ENCODE measurements at places on chromosomes 16 and 17.

DNA sequence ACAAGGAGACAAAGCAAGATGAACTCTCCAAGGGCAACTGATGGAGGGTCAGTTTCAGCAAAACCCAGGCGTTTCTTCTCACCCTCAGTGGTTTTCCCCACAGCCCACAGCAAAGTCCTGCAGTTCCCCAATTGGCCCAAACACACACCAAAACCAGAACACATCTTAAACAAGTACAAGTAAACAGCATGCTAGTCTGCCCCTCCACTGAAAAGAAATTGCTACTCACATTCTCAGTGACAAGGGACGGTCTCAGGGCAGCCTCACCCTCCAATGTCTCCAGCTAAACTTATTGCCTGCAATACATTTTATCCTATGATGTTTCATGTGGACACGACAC, 300.6 kb upstream of the IRX3 start:
- DNase-seq: no peak

GRCh38 chr17:80708480-80708879, 163.8 kb downstream of the RPTOR start:
- no peak for DNase-seq

DNA sequence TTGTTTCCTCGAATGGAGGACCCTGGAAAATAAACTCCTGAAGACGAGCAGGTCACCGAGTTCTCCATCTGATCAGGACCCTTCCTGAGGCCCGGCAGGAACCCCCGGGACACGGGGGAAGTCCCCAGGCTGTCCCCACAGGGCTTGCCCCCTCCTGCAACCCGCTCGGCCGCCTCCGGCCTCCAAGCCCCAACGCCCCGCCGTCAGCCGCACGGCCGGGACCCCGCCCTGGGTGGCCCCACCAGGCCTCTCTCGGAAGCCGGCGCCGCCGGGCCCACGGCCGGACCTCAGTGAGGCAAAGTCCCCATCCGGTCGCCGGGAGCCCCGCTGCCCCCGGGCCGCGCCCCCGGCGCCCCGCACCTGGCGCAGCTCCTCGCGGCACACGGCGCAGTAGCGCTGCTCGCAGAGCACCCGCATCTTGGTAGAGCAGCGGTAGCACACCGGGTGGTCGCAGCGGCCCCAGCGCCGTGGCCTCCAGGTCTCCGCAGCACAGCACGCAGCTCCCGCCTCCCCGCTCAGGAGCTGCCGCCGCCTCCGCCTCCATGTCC, 383 bp downstream of the ZNF598 start:
- DNase-seq: no peak

DNA sequence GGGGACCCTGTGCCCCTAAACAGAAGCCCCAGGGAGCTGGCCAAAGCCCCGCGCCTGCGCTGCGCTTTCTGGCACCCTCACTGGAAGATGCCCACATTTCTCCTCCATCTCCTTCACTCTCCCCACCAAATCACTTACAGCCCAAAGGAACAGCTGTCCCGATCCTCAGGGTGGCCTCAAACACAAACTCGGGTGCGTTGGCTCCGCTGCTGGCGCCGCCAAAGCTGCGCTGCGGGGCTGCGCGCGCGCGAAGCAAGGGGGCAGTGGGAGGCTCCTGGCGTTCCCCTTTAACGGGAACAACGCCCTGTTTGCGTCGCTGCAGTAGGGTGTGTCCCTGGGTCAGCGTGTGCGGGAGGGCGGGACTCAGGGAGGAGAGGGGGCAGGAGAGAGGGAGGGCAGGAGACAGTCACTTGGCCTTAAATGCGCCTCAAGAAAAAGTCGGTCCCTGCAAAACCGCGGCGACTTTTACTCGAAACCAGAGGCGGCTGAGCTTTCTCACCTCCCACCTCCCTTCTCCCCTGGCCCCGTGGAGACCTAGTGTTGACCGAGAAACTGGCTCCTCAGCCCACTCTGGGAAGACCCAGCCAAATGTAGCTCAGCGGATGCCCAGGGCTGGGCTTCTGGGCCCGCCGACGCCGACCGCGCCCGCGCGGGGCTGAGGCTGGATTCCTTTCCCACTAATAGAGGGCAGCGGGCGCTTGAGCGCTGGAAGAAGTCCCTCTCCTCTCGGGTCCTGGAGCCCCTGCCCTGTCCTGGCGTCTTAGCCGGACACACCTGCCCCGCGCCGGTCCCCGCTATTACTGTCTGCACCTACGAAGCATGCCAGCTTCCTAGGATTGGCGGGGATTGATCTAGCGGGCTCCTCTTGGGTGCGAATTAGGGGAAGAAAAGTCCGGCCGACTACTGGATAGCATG, 2.6 kb downstream of the PMP22 start:
- peak; percentile 80 for DNase-seq

DNA sequence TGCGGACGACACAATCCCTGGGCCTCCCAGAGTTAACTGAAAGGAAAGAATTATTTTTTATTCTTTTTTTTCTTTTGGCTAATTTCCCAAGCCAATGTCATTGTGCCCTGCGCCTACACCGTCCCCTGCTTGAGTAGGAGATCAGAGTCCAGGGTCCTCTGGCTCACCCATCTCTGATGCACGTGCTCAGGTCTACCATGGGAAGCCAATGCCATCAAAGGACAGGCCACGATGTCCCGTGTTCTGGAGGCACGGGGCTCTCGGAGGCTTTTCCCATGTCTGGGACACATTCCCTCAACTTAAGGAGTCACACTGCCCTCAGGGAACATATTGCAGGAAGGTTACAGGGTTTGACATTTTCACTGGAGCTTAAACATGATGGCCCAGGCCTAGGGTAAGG, 123.7 kb downstream of the SLC39A11 start:
- no peak for DNase-seq

DNA sequence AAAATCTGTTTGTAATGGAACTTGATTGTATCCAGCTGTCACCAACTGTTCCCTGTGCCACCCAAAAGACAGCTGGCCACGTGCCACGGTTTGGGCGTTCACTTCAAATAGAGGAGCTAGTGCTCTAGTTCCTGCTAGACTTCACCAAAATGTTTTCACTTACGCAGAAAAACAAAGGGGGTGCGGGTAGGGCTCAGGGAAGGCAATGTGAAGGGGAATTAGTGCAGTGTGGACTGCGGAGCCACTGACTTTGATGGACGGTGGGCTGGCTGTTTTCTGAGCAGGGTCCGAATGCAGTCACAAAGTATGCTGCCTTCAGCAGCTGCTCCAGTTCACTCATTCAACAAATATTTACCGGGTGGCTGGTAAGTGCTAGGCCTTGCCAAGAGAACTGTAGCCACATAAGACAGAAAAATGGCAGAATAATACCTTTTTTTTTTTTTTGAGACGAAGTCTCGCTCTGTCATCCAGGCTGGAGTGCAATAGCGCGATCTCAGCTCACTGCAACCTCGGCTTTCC, 7.6 kb upstream of the CYTH1 start:
- DNase-seq: peak; percentile 36

- no peak for DNase-seq
These were observed 20.9 kb downstream of the TRPV3 start for GRCh38 chr17:3536716-3537115.

DNA sequence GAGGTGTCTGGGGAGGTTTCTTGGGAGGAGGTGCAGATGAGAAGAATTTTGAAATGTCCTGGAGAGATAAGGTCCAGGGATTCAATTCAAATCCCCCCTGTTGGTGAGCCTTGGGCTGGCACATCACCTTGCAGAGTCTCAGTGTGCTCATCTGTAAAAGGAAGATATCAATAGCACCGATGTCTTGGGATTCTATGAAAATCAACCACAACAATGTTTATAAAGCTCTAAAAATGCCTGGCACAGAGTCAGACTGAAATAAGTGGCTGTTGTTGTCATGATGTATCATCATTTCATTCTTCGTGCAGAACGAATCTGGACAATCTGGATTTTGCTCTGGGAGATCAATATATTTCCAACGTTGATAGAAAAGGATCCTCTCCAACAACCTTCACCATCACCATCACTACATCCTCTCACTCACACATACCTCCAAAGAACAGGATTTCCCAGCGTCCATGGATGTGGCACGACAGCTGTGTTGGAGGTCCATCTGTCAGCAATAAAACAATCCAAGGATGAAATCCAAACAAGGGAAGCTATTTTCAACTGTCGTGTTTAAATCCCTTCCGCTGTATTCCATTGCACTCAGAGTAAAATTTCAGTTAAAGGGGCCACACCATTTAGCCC, 393.7 kb upstream of the DYNLRB2 start:
- DNase-seq: no peak

DNA sequence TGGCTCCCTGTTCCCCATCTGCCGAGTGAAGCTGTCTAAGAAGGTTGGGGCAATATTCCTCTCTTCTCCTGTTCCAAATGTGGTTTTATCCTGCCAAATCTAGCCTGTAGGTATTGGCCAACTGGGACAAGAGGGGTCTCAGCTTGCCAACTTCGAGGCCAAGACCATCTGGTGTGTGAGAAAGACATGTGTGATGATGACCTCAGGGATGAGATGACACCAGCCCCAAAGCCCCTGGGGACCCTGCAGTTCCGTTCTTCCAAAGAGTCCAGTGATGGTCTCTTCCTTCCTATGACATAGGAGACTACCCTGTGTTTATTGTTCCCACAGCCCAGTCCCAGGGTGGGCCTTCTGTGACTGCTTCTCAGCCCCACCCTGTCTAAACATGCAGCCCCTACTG, 34.8 kb upstream of the ADAMTS18 start:
- DNase-seq: no peak

GRCh38 chr16:5072334-5073278, 963 bp downstream of the ALG1 start:
- no peak for DNase-seq

DNA sequence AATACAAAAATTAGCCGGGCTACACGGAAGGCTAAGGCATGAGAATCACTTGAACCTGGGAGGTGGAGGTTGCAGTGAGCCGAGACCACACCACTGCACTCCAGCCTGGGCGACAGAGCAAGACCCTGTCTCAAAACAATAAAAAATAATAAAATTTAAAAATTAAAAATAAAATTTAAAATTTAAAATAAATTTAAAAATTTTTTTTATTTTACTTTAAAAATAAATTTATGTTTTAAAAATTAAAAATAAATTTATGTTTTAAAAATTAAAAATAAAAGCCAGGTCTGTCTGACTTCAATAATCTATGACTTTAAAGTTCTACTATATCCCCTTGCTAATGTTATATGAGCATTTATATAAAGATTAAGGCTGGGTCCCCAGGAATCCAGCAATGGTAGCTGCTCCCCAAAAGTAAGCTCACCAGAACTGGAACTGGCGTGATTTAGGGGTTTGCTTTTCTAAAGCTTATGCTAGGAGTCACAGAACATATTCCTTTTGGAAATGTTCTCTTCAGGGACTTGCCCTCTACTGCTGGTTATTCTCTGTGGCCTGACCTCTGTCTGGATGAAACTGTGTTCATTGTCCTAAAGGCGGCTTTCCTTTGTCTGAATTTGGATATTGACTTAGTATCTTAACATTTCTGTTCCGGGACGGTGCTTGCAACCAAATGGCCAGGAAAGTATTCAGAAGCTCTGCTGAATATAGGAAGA, 140.2 kb upstream of the NOL11 start:
- DNase-seq: no peak

GRCh38 chr16:1832838-1833454, 5.9 kb downstream of the FAHD1 start:
- no peak for DNase-seq

DNA sequence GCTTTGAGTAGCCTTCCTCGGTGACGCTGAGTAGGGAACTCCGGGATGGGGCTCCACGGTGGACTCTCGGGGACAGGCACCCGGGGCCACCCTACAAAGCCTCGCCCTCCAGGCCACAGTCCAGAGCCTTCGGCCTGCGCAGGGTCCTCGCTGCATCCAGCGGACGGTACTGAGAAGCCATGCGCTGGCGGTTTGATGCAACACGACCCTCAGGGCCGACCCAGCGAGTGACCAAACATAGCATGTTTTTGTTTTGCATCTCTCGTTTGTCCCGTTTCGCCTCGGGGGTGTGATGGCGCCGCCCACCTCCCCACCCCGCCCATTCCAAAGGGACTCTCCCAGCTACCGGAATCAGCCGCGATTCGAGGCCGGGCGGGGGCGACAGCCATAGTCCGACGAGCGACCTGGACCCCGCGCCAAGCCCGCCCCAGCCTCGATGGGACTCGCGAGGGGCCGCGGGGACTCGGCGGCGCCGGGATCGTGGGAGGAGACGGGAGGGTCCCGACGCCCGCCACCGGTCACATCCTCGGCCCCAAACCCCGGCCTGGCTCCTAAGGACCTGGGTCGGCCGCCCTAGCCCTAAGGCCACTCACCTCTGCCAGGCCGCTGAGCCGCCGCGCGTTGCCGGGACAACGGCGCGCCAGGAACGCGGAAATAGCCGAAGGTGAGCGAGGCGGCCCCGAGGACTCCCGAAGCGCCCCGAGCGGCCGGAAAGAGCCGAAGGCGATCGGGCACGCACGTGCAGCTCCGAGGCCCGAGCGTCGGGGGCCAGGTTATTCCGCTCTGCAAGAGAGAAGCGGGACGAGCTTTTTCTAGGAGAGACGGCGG, 1.6 kb downstream of the IFT140 start:
- no peak for DNase-seq

Data from hippocampal formation (tissue), 2 donors.